Naive B cell (primary cell): ENCODE measurements at places on chromosomes 7 and 10. TPM values are rescaled to one million over a fixed set of nuclear protein-coding genes. Genes with fewer than 3 reads are reported as not detected.
A peak's percentile ranks its signal among the peaks of the same experiment; 100 is the strongest.

GRCh38 chr7:130452951-130453350 lies 12.1 kb upstream of the CEP41 start:
- no peak for DNase-seq

DNA sequence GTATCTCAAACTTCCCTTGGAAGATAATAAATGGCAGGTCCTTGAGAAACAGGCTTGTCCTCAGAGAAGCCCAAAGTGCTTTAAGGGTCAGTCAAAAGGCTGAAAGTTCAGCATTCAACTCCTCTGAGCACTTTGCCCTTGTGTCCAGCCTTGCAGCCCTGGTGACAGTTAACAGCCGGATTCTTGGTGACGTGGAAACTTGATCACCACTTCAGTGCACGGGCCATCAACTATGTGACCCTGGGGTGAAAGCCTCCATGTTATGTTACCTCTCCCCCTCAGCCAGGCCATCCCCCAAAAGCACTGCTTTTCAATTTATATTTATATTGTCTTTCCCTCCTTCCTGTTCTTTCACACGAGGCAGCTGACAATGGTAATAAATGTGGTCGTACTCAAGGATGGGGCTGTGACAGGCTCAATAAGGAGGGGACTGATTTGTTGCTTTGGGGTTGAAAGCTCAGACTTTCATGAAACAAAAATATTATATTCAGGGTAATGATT lies 164.0 kb upstream of the NRP1 start:
- DNase-seq, result no peak

CDK14 gene
- polyA plus RNA-seq, result 55.5 TPM

DTX2 gene
- 12.7 TPM for polyA plus RNA-seq

GRCh38 chr10:79079054-79079397 lies 10.3 kb downstream of the ZMIZ1 start:
- no peak for DNase-seq

DNA sequence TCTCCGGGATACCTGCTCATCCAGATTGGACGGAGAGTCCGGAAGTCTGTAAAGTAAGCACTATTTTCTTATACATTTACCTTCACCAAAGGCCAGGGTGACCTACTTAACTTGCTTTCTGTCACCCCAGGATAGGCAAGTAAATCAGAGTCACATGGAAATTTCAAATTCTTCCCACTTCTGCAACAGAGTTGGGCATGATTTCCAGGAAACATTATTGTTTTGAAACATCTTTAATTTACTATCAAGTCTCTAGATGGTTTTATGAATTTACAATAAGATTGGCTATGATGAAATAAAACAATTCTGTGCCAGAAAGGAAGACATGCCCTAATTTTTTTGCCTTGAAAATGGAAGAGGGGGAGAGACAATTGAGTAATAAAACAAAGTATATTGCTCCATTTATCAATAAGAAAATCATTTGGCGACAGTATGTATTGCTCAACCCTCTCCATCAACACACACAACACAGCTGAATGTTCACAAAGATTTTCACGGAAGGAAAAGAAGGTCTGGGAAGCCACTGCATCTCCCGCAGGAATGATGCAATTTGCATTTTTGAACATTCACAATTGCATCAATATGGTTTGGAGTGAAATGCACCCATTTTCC lies 702.8 kb downstream of the PARD3 start:
- no peak for DNase-seq

GRCh38 chr10:78812571-78813318 lies 256.0 kb upstream of the ZMIZ1 start:
- no peak for DNase-seq

DNA sequence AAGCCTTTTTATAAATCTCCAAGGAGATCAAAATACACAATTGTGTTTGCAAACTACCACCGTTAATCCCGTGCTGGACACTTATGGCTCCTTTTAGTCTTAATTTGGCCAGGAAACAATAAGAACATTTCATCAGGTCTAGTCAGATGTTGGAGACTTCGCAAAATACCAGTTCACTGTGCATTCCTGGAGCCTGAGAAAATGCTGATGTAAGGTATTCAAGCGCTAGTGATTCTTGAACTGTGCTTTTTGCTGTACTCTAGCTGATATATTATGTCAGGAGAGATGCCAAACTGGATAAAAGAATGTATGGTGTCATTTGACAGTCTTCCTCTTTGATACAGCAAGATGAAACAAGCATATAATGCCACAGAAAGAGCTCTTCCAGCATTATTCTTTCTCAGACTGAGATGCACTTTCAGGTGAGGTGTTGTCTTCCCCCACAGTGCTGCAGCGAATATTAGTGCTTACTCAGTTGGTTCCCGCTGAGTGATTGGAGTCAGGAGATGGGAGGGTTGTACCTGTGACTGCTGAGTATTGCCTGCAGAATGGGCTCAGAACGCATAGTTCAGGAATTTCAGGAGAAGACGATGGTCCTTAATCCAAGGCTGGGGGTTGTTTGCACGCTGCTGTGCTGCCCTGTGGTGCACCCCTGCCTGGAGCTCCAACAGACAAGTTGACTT lies 59.2 kb downstream of the OGDH start:
- no peak for DNase-seq

- DNase-seq, result no peak
These were observed 1.3 kb downstream of the C10orf95 start for GRCh38 chr10:102450124-102450373.

GRCh38 chr7:11343818-11344413 lies 370.2 kb downstream of the PHF14 start:
- DNase-seq, result peak; percentile 14

DNA sequence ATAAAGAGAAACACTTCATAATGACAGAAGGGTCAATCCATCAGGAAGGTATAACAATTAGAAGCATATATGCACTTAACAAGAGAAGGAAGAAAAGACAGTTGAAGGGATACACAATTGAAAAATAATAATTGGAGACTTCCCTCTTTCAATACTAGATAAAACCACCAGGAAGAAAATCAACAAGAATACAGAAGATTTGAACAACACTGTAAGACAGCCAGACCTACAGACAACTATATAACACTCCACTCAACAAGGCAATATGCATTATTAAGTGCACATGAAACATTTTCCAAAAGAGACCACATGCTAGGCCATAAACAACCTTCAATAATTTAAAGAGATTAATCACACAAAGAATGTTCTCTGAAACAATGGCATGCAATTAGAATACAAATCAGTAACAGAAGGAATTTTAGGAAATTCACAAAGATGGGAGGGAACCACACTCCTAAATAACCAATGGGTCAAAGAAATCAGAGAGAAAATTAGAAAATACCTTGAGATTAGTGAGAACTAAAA lies 35.1 kb downstream of the ZNF438 start:
- DNase-seq, result no peak

- no peak for DNase-seq
These were observed 184.2 kb downstream of the GPAM start for GRCh38 chr10:111999205-111999914.

CALML5 gene
- not detected for polyA plus RNA-seq

- DNase-seq, result peak; percentile 48
These were observed 55.8 kb upstream of the MRLN start for GRCh38 chr10:59808896-59809643.

HKDC1 gene
- polyA plus RNA-seq, result not detected

- no peak for DNase-seq
These were observed 28.0 kb upstream of the ARHGAP21 start for GRCh38 chr10:24751716-24752115.

INMT gene
- 0.11 TPM for polyA plus RNA-seq

GRCh38 chr7:80614851-80615271 lies 23.6 kb upstream of the CD36 start:
- DNase-seq, result no peak

HYAL4 gene
- polyA plus RNA-seq, result not detected

GRCh38 chr7:81029511-81029910 lies 110.7 kb upstream of the SEMA3C start:
- no peak for DNase-seq
